Heart right ventricle (tissue), 16 donors: ENCODE measurements at places on chromosomes 7 and 10. TPM values are rescaled to one million over a fixed set of nuclear protein-coding genes. Genes with fewer than 3 reads are reported as not detected.

DNA sequence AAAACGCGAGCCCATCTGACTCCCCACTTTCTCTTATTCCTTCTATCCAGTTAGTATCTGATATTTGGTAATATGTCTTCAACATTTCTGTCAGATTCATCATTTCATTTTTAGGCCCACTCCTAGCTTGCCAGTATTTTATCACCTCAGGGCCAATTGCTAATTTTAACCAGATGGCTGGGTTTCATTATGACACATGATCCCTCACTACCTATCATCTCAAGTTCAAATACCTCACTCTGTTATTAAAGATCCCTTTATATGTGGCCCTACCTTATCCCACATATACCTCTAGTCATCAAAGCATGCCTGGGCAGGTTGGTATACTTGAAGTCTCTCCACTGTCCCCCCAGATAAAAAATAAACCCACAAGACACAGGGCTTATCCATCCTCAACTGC lies 104.9 kb downstream of the RNLS start:
- DNase-seq = no peak

GRCh38 chr10:88896994-88897853 lies 17.2 kb downstream of the STAMBPL1 start:
- no peak for DNase-seq

DNA sequence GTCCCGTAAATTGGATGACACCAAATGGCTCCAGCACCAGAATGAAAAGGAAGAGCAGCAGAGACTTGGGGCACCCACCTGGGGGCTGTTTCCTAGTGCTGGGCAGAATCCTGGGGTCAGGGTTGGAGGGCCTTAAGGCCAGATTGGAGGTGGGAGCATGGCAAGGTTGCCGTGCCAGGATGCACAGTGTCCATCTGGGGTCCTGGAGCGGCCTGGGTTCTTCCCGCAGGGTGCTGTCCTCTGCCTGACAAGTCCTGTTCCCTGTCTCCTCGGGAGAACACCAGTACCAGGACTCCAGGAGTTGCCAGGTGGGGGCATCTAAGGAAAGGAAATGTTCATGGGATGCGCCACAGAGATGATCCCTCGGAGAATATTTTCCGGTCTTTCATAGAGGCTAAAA lies 42.8 kb downstream of the MGMT start:
- no peak for DNase-seq

DNA sequence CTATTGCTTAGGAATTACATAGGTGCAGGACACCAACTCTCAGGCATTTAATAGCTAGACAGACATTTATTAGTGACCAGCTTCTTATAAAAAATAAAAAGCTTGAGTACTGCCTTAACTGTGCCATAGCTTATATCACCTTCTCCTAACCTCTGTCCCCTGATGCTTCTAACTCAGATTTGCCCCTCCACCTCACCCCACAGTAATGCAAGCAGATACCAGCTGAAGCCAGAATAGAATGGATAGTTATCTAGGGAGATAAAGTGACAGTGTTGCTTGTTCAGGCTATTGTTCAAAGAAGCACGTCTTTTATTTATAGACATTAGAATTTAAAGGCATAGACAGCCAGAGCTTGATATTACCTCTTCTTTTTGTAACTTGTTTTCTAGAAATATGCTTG lies 99.6 kb upstream of the GLCCI1 start:
- no peak for DNase-seq

DNA sequence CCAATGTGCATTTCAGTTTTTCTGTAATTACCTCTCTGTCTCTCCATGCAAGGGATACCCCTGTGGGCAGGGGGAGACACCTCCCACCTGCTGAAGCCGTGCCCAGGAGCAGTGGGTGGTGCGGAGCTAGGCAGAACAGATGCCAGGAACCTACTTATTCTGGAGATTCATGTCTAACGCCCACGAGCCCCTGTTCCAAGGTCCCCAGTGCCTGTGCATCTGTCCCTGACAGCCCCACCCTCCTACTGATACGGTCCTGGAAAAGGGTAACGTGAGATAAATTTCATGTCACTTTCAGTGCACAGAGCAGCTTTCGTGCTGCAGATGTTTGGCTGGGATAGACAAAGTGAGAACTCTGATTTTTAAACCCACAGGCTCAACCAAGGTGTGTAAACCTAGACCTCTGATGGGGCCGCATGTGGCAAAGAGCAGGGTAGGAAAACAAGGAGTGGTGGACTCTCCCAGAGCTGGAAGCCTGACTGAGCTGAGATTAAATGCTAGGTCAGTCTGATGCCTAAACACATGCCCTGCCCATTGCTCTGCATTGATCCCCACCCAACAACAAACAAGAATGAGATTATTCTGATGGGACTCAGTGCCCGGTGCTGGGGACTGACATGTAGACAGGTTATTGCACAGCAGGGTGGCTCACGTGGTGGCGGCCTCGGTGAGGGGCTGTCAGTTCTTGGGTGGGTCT lies 123.6 kb upstream of the GDF10 start:
- DNase-seq = no peak

TAC1 gene
- not detected for polyA plus RNA-seq
